ENCODE measurements at places on chromosomes 13 and 19.

DNA sequence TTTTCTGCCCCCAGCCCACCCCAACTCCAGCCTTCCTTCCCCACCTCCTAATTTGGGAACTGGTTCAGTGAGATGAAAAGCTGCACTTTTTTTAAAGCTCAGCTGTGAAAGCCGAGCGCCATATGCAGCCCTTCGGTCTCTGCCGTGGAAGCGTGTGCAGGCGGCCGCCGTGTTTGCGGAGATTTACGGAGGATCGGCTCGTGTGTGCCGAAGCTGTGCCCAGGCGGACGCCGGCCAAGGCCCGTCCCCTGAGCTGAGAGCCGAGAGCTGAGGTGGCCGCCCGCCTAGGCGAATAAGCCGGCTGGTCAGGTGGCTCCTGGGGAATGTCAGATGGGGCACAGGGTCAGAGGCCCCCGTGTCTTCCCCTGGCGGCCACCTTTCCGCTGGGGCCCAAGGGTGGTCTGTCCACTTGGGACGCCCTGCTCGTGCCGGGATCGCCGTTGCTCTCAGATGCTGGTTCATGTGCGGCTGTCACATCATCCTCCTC lies 78.7 kb downstream of the ZNF536 start:
- peak; percentile 44 for DNase-seq

- no peak for DNase-seq
These were observed 20.9 kb downstream of the MAP2K2 start for GRCh38 chr19:4103080-4103433.

GRCh38 chr19:18590273-18591272 lies 2.0 kb downstream of the REX1BD start:
- peak; percentile 98 for DNase-seq

DNA sequence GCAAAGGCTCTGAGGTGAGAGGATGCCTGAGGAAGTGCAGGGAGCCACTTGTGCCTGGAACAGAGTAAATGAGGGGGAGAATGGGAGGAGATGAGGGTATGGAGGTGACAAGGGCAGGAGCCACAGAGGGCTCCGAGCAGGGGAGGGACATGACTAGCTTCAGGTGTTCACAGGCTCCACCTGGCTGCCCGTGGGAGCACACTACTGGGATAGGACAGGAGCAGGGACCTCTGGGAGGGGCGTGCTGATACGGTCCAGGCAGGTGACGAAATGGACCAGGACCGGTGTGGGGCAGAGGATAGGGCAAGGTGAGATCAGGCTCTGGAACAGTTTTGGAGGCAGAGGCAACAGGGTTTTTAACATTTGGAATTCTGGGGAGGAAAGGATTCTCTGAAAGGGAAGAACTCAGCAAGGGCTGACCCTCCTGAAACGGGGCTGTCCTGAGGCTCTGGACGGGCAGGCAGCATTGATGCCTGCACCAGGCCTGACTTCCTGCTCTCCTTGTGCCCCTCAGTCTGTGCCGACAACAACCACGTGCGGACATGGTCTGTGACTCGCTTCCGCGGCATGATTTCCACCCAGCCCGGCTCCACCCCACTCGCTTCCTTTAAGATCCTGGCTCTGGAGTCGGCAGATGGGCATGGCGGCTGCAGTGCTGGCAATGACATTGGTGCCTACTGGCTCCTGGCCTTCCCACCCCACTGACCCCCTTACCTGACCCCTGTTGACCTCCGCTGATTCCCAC lies 11.6 kb downstream of the SHKBP1 start:
- DNase-seq: no peak

GRCh38 chr13:90293793-90294361 lies 1053.6 kb upstream of the MIR17HG start:
- no peak for DNase-seq

- DNase-seq: no peak
These were observed 16.2 kb downstream of the MAST3 start for GRCh38 chr19:18113827-18114226.

DNA sequence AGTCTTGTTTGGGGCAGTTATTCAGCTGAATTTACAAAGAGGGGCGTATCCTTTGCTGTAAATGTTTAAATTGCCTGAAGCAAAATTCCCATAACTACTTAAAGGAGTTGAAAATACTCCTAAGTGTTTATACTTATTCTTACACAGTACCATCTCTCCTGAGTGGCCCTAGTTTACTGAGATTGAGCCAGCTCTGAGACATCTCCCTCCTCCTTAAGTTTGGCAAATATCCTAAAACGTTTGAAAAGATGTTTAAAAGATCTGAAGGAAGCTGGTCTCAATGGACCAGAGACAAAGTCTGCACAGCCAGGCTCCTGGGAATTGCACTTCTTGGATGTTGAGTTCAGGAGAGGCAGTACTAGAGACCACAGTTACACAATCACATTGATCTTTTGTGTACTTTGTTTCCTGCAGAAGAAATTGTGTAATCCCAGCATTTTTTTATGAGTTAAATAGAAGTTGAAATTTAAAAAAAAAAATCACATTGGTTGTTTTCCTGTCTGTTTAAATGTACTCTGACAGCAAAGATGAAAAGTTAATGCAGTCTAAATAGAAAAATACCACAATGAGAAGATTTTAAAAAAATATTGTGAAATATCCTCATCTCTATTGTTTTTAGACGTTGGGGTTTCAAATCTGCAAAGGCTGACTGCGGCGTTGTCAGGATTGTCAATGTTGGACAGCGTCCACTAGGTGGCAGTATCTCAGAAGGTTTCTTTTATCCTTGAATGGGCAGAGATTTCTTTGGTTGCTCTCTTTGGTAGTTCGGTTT lies 20.7 kb downstream of the TNFSF11 start:
- DNase-seq: peak; percentile 59

DNA sequence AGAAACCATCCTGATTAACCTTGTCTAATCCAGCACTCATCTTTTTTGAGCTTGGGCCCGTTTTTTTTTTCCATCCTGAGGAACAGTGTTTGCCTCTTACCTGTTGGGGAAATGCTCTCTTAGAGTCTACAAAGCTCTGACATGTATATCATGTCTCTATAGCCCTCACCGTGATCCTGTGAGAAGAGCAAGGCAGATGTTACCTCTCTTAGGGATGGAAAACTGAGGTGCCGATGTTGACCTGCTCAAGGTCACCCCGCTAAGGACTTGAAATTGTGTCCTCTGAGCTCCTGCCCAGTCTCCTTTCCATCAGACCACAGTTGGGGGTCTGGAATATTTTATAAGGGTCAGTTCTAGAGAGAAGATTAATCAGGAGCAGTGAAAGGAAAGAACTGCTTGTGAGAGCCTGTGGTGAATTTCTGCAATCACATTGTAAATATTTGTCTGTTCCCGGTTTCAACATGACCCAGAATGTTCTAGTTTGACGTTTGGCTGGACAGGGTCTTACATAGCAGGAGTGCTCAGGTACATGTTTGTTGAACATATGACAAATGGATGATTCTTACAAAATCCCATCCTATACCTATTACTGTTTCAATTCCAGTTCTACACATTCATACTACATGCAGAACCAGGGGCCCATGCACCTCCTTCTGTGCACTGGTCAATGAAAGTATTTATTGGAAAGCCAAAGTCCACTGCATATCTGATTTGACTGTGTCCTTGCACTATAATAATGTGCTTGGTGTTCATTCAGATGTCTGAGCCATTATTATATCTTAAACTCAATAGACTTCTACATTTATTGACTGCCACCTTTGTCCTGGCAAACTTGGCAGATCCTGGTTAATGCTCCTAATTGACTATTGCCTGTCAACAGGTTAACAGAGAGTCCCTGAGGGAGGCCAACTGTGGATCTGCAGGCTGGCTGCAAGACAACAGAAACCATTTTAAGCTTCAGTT lies 12.1 kb downstream of the SLC25A15 start:
- no peak for DNase-seq

DNA sequence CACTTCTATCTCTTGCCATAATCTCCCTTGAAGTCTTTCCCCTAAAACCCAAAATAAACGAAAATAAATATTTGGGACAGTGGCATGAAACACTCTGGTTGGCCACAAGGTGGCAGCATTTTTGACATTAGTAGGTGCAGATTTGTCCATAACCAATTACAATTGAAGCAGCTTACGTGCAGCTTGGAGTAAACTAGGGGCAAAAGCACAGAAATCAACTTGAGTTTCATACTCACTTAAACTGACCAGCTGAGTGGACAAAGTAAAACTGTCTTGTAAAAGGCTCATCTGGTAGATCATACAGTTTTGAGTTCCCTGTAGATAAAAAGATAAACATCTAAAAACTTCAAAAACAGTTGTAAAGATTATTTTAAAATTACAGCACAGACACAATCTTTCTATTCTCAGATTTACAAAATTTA lies 18.8 kb downstream of the PDCD5 start:
- DNase-seq: peak; percentile 65

DNA sequence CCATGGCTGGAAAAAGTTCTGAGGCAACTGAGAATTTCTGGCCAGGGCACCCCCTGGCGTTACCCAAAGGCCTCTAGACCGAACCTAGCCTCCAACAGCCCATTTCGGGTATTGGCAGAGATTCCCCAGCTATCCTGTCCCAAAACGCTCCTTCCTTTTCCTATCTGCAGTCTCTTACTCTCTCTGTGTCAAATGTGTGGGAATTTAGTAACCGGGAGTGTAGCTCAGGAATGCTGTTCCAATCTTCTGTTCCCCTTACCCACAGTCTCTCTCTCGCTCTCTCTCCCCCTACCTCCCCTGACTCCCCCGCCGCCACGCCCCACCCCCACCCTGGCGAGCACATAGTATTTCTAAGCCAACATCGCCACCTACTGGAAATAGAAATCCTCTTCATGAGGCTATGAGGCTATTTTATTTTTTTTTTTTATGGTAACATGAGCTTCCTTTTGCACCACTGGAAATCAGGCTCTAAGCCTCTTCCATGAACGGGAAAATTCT lies 27.0 kb downstream of the OXGR1 start:
- no peak for DNase-seq

Data from cerebellar cortex (tissue), 1 donor.